ENCODE measurements at places on chromosomes 7 and 10. TPM values are rescaled to one million over a fixed set of nuclear protein-coding genes. Genes with fewer than 3 reads are reported as not detected.

GRCh38 chr7:66250711-66251110 is 45.6 kb downstream of the TPST1 start:
- DNase-seq, result peak; percentile 89

- DNase-seq, result no peak
These were observed 27.0 kb downstream of the MMD2 start for GRCh38 chr7:4931943-4932342.

Gene AZGP1
- not detected for polyA plus RNA-seq

Gene PTPN20
- polyA plus RNA-seq, result 0.13 TPM

Gene LGI1
- not detected for polyA plus RNA-seq

DNA sequence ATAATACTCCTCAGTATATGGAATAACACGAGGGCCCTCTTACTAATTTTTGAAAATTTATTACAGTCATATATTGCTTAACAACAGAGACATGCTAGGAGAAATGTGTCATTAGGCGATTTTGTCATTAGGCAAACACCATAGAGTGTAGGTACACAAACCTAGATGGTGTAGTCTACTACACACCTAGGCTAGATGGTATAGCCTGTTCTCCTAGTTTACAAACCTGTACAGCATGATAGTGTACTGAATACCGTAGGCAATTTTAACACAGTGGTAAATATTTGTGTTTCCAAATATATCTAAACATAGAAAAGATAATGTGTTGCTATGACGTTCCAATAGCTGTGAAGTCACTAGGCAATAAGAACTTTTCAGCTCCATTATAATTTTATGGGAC is 12.8 kb downstream of the OR2F1 start:
- DNase-seq, result no peak

Gene CASP2
- polyA plus RNA-seq, result 12.4 TPM

DNA sequence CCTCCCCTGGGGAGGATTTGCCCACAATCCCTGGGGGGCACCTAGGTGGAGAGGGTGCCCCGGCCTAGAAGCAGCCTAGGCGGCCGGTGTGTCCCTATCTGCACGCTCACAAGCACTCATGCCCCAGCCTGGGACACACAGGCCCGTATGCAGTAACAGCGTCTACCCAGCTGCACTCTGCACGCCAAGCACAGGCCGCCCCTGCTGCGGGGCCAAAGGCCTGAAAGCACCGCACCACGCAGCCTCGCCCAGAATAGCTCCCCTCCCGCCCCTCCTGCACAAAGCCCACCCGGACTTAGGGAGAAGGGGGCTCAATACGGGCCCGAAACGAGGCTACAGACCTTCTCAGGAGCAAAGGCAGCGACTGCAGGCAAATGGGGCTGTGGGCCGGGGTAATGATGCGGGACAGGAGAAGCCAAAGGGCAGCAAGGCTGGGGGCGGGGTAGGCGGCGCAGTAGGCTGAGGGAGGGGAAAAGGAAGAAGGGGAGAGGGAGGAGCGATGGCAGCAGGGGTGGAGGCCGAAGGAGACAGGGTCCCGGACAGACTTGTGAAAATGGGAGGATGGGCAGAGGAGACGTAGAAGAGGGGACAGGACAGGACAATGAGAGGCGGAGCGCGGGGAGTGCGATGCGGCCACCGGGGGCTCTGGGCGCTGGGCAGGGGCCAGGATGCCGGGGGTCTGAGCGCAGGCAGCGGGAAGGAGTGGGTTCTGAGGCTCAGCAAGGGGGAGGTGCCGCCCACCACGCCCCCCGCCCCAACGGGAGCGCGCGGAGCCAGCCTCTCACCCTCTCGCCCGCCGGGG is 544 bp downstream of the GPRIN2 start:
- no peak for DNase-seq

- no peak for DNase-seq
These were observed 21.0 kb downstream of the PWWP2B start for GRCh38 chr10:132417957-132418441.

- DNase-seq, result no peak
These were observed 28.6 kb downstream of the CTTNBP2 start for GRCh38 chr7:117844678-117845077.

Gene SOSTDC1
- polyA plus RNA-seq, result not detected

DNA sequence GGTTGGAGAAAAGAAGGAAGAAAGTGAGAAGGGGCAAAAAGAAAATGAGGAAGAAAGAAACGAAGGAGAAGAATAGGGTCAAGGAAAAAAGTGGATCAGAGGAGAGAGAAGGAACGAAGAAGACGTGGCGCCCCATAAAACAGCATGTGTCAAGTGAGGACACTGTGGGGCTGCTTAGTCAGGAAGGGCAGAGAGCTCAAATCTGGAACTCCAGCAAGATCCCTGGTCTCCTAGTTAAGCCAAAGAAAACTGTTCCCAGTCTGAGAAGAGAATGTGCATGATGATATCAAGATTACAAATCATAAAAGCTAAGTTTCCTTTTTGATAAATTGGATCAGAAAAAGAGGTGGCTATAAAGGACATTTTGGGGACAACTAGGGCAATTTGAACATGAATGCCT is 33.0 kb downstream of the CREB3L2 start:
- DNase-seq, result peak; percentile 75

- DNase-seq, result no peak
These were observed 302.2 kb upstream of the PODXL start for GRCh38 chr7:131858611-131859010.

Gene LIPF
- polyA plus RNA-seq, result not detected

- DNase-seq, result peak; percentile 29
These were observed 1.5 kb upstream of the CCDC3 start for GRCh38 chr10:13003004-13003403.

GRCh38 chr7:137694405-137694804 is 152.4 kb downstream of the DGKI start:
- peak; percentile 71 for DNase-seq

DNA sequence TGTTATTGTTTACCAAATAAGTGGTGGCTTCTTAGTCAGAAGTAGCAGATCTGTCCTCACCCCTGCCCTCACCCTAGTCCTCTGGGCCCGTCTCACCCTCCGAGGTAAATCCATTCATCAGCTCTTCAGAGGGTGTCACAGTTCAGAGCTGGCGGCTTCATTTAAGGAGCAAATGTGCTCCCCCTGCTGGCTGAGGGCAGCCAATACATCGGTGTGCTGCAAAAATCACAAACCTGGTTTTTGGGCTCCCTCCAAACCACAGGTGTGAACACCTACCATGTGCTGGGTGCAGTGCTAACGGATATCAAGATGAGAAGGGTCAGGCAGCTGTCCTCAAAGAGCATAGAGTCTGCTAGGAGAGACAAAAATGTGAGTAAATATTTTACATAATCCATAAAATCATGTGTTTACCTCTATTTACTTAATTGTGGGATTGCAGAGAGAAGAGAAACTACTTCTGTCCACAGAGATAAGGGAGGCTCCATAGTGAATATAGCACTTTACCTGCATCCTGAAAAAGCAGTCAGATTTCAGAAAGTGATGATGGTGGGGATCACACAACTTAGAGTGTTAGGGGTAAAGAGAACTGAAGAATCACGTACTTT is 15.5 kb upstream of the CRTAC1 start:
- DNase-seq, result peak; percentile 68

DNA sequence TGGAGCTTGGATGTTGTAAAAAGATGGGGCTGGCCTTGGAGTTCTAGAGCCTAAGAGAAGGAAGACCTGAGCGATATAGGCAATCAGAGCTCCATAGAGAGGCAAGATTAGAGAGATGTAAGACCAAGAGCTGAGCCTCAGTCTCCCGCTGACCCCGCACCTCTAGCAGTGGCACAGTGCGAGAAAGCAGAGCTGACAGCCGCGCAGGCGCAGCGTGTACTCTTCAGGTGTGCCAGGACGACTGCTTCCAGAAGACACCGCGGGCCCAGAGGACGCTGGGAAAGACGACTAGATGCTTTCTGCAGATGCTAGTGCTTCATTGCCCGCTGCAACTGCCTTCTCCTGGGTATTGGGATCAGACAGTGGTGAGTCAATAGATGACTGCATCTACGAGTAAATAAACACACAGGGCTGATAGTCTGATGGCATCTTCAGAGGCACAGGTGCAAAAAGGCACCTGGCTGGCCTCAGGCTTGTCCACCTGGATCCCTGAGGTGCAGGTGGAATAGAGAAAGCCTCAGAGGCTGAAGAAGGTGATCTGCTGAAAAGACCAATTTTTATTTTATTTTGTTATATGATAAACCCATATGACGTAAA is 38.1 kb upstream of the CCDC6 start:
- no peak for DNase-seq

Gene CPN1
- not detected for polyA plus RNA-seq

Gene AMPH
- polyA plus RNA-seq, result 5.5 TPM

- peak; percentile 77 for DNase-seq
These were observed 1.2 kb downstream of the CALY start for GRCh38 chr10:133335246-133336117.

Gene SORBS1
- 1.3 TPM for polyA plus RNA-seq

DNA sequence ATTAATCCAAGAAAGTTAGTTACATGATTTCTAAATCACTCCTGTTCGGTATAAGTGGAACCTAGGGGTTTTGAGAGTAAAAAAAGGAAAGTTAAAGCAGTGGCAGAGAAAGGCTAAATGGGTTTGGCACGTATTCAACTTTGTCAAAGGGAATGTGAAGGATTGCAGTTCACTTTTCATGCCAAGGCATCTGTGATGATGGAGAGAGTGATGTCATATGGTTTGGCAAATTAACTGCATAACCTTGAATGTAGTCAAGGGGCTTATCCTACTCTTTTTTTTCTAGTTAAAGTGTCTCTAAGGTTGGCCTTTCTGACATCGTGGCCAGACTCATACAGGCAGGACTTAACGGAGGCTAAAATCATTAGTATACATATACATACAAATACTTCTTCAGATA is 277.8 kb downstream of the EXOC4 start:
- DNase-seq, result peak; percentile 56

DNA sequence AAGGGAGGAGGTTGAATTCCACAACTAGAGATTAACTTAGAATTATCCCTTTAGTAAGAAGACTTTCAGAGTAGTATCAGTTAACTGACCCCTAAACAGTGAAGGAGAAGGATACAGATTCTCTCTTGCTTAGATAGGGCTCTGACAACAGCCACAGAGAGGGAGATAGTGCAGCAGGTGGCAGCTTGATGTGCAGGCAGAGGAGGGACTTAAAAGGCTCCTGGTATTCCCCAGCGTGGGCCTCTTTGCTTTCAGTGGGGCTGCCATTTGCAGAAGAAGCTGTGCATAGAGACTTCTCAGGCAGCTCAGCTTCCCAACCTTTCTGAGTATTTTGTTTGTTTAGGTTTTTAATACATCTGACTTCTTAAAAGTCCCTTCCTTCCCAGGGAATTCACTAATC is 16.0 kb downstream of the FZD1 start:
- no peak for DNase-seq

Gene FAM25C
- polyA plus RNA-seq, result not detected

Measured in GM23248 (cell line).